Spleen (tissue), 13 donors: ENCODE measurements at places on chromosomes 1 and 21.
A peak's percentile ranks its signal among the peaks of the same experiment; 100 is the strongest.

GRCh38 chr1:101071470-101071891 lies 45.9 kb upstream of the DPH5 start:
- H3K27me3 ChIP-seq, result no peaks in the 10 kb centered on the region
- H3K4me3 ChIP-seq, result no peak overlapping the region
- no peak for DNase-seq
- peak overlapping the region; percentile 42 for H3K27ac ChIP-seq
- H3K36me3 ChIP-seq, result peaks cover 3% of the 10 kb centered on the region

DNA sequence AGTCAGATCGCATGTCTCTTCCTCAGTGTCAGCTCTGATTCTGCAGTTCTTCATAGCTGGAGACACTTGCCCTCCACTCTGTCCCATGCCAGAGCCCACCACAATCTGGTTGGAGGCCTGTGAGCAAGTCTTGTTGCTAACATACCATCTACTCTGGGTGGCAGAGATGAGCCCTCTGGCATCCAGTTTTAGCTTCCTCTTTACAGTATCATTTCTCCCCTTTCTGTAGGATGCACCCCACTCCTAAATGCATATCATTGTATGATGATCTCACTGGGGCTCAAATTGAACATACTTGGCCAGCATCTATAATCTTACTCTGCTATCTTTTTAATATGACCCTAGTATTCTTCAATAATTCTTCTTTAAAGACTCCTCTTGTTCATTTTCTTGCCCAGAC lies 16.9 kb downstream of the PCNX2 start:
- H3K4me1 ChIP-seq, result peaks cover 24% of the 10 kb centered on the region
- H3K36me3 ChIP-seq, result no peaks in the 10 kb centered on the region
- H3K27ac ChIP-seq, result no peak overlapping the region
- DNase-seq, result no peak
- no peak overlapping the region for H3K4me3 ChIP-seq
- H3K27me3 ChIP-seq, result no peaks in the 10 kb centered on the region

GRCh38 chr1:158646465-158646864 lies 40.0 kb downstream of the SPTA1 start:
- H3K27ac ChIP-seq, result no peak overlapping the region
- no peak overlapping the region for H3K4me3 ChIP-seq
- H3K27me3 ChIP-seq, result no peaks in the 10 kb centered on the region

DNA sequence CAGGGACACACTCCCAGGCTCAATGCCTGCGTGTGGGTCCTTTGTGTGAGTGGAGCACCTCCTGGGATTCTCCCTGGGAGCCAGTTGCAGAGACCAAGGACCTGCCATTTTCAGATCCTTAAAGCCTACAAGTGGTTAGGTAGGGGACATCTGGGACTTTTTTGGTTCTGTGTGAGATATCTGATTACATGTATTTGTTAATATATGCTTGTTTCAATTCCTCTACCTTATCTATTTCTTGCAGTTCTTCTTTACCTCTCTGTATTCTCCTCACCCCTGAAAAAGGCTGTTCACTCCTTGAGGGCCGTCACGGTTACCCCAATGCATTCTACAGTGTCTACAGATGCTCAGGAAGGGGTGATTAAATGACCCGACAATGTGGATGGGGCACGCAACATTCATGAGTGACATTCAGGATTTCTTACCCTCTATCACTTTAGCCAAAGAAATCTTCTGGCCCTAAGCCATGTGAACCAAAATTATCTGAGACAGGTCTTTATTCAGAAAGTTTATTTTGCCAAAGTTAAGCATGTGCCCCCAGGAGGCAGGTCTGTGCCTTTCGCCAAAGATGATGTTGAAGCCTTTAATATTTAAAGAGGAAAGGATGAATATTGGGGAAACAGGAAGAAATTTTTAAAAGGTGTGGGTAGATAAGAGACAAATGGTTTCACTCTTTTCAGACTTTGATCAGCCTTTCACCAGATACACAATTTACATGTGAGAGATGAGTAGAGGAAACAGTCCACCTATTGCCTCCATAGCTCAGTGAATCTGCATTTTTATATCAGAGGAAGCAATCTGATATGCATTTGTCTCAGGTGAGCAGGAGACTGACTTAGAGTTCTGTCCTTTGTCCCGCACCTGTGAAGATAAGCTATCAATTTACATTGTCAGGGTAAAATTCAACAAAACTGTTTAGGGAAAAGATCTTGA lies 44.6 kb upstream of the MPZL1 start:
- peaks cover 87% of the 10 kb centered on the region for H3K4me1 ChIP-seq
- no peak overlapping the region for H3K27ac ChIP-seq
- no peak overlapping the region for H3K4me3 ChIP-seq
- no peak for DNase-seq

DNA sequence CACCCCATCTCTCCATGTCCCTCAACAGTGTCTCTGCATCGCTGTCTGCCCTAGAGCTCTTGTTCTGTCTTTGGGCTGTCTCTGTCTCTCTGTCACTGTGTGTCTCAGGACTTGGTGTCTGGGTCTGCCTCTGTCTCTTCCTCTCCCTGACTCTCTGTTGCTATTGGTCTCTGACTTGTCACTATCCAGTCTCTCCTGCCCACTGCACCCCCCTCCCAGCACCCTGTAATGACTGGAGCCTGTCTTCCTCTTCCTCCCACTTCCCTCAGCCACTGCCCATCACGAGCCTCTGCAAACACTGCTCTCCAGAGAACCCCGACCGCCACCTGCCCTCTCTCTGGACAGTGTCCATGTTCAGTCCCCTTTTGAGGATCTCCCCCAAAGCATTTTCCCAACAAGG lies 12.1 kb downstream of the PEAR1 start:
- H3K27me3 ChIP-seq, result no peaks in the 10 kb centered on the region
- peaks cover 72% of the 10 kb centered on the region for H3K4me1 ChIP-seq
- H3K36me3 ChIP-seq, result peaks cover 40% of the 10 kb centered on the region
- H3K27ac ChIP-seq, result no peak overlapping the region
- no peak overlapping the region for H3K4me3 ChIP-seq

- peaks cover 23% of the 10 kb centered on the region for H3K4me1 ChIP-seq
- peaks cover 20% of the 10 kb centered on the region for H3K27me3 ChIP-seq
- no peak overlapping the region for H3K27ac ChIP-seq
- H3K4me3 ChIP-seq, result no peak overlapping the region
Measured at GRCh38 chr21:38664841-38665240, 140.9 kb upstream of the ETS2 start.

- no peaks in the 10 kb centered on the region for H3K4me1 ChIP-seq
- peak; percentile 47 for DNase-seq
- no peak overlapping the region for H3K27ac ChIP-seq
- H3K27me3 ChIP-seq, result peaks cover 36% of the 10 kb centered on the region
- no peak overlapping the region for H3K4me3 ChIP-seq
Measured at GRCh38 chr1:7207875-7208646, 422.8 kb downstream of the CAMTA1 start.

- no peak overlapping the region for H3K4me3 ChIP-seq
- no peaks in the 10 kb centered on the region for H3K27me3 ChIP-seq
- peak overlapping the region; percentile 33 for H3K27ac ChIP-seq
- no peaks in the 10 kb centered on the region for H3K36me3 ChIP-seq
- peak; percentile 64 for DNase-seq
Measured at GRCh38 chr1:25873120-25873519, 2.4 kb downstream of the PAQR7 start.

GRCh38 chr1:176203735-176204134 lies 3.4 kb downstream of the COP1 start:
- H3K36me3 ChIP-seq, result no peaks in the 10 kb centered on the region
- H3K27ac ChIP-seq, result no peak overlapping the region
- no peaks in the 10 kb centered on the region for H3K27me3 ChIP-seq
- H3K4me1 ChIP-seq, result peaks cover 83% of the 10 kb centered on the region

DNA sequence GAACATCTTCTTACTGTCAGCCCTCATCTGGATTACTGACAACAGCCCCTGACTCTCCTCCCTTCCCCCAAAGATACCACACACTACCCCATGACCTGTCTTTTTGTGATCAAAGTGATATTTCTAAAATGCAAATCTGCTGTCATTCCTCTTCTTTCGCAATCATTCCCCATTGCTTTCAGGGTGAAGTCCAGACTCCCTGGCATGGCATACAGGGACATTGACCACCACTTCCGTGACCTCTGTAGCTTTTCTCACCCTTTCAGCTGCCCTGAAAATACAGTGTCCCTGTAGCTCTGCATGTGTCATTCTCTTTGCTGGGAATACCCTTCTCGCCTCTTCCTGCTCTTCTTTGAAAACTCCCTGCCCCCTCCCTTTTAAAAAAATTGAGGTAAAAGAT lies 4.1 kb downstream of the SERINC2 start:
- no peaks in the 10 kb centered on the region for H3K27me3 ChIP-seq
- H3K4me1 ChIP-seq, result peaks cover 19% of the 10 kb centered on the region
- no peak overlapping the region for H3K4me3 ChIP-seq
- no peak for DNase-seq

GRCh38 chr1:150875197-150876118 lies 941 bp downstream of the ARNT start:
- H3K4me1 ChIP-seq, result peaks cover 12% of the 10 kb centered on the region
- peaks cover 12% of the 10 kb centered on the region for H3K36me3 ChIP-seq
- H3K27me3 ChIP-seq, result no peaks in the 10 kb centered on the region
- H3K4me3 ChIP-seq, result peak overlapping the region; percentile 68
- peak overlapping the region; percentile 90 for H3K27ac ChIP-seq
- DNase-seq, result no peak

DNA sequence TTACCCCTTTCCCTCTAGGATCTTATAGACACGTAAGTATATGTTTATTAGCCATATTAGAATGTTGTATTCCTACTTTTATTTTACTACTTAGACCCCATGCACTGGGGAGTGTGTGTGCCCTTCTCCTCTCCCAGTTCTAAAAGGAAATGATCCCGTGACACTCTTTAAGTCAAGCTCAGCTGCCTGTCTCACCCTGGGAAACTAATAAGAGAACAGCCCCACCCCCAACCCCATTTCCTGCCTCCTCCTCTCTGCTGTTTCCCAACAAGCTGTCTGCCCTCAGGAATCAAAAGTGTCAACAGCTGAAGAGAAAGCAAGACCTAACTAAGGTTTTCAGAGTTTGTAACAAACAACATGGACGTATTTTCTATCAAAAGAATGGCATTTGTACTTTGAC lies 92.6 kb upstream of the VAV3 start:
- no peaks in the 10 kb centered on the region for H3K36me3 ChIP-seq
- H3K27me3 ChIP-seq, result no peaks in the 10 kb centered on the region
- DNase-seq, result no peak
- H3K4me1 ChIP-seq, result peaks cover 59% of the 10 kb centered on the region
